SJCRH30 (cell line): ENCODE measurements at places on chromosomes 3 and 15. TPM values are rescaled to one million over a fixed set of nuclear protein-coding genes. Genes with fewer than 3 reads are reported as not detected.
A peak's percentile ranks its signal among the peaks of the same experiment; 100 is the strongest.

Gene TRAT1
- 0.08 TPM in 1 of 2 replicates, not detected in the other for total RNA-seq

Gene SEC22C
- total RNA-seq, result 24.8 and 27.2 TPM in 2 replicates

DNA sequence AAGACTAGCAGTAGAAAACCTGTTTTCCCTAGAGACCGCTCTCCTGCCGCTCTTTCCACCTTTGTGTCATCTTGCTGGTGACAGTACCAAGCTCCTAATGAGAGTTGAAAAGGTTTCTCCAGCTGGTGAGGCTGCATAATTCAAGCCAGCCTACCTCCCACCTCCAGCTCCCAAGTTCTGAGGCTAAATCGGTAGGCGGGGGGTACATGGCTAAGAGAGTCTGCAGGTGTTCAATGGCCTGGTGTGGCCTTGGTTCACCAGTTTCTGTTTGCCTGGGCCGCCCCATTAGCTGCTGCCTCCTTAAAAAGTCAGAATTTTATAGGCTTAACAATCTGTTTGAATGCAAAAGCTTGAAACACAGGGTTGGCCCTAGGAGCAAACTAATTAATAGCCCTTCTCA is 262.8 kb downstream of the SLCO3A1 start:
- DNase-seq, result no peak

GRCh38 chr15:71218272-71218805 is 103.1 kb downstream of the THSD4 start:
- DNase-seq, result no peak

GRCh38 chr3:150005243-150006112 is 34.8 kb upstream of the PFN2 start:
- DNase-seq, result no peak

- DNase-seq, result no peak
Observed at GRCh38 chr3:45120359-45121158, 25.6 kb downstream of the CDCP1 start.

DNA sequence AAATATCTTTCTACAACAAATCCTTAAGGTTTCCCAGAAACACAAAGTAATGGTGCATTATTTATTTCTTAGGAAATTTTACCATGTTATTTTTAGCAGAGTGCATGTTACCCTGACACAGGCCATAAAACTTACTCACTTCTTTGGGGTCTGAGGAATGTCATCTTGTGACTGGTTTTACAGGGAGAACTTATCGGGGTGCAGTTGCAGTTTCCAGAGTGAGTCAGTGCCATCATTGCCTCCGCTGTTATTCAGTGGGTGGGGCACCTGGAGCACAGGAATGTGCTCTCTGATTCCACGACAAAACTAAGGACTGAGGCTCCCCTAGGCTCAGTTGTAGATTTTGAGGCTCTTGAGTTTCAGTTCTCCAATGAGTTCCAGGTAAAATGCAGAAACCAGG is 11.1 kb upstream of the GREM1 start:
- DNase-seq, result no peak

DNA sequence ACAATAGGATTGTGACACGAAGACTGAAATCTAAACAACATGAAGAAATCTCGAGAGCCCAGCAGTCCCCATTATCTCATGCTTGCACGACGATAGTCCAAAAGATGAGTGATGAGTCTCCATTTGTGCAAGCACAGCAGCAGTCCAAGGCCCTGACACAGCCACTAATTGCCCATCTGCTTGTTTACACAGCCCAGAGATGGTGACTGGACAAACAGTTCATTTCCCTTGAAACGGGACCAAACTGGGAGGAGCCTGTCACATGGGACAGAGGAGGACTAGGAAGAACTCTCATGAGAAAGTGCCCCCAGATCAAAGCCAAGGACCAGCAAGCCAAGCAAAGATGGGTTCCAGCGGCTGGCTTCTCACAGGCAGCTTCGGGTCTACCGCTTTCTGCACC is 121.0 kb downstream of the GREM1 start:
- no peak for DNase-seq

DNA sequence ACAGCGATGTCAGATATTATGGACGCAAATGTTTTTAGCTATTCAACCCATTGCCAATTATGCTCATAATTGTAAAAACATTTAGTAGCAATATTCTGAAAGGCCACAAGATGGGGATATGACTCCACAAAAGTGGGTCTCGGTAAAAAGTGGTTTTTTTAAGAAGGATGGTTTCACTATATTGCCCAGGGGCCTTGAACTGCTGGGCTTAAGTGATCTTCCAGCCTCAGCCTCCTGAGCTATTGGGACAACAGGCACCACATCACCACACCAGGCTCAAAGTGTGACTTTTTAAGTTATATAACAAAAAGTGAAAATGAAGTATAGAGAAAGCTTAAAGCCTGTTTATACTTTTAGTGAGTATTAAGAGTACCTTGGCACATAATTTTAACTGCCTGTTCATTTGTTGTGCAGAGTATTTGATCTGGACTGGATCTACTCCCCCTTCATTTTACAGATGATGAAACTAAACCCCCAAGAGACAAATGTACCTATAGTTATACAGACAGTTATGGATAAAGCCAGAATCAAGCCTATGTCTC is 9.4 kb downstream of the NAA50 start:
- peak; percentile 73 for DNase-seq
